Activated T-cell treated with anti-CD3 and anti-CD28 coated beads, Interleukin-2, amount 50 U/mL, for 24 hours (primary cell): ENCODE measurements at places on chromosomes 12 and 14.

- no peak for DNase-seq
Observed at GRCh38 chr14:61416591-61416990, 95.2 kb downstream of the PRKCH start.

DNA sequence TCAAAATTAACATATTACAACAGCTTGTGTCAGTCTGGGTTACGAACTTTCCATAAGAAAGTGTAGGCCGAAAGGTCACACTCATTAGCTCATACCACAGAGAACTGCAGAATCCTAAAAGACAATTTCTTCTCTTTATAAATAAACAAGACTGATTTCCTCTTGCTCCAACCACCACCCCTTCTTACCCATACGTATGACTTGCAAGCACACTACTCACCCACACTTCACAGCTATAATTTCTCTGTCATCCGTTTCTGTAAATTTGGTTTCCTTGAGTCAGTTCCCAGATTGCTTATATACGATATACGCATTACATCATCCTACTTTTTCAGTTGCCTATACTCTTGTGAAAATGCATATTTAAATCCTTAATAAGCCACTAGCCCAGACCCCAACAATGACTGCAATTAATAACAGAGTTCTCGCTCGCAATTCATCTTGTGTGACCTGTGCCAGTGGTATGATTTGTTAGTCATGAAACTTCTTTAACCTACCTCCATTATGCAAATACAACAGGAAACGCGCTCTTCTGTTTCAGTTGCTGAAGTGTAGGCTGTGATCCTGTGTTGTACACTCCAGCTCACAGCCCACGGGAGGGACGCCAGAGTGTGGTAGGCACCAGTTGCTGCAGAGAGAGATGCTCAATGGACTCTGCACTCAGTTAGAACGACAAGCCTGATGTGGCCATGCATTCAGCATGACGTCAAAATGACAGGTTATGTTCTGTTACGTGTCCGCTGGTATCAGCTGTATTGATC lies 417.6 kb downstream of the PDZRN4 start:
- DNase-seq = no peak

DNA sequence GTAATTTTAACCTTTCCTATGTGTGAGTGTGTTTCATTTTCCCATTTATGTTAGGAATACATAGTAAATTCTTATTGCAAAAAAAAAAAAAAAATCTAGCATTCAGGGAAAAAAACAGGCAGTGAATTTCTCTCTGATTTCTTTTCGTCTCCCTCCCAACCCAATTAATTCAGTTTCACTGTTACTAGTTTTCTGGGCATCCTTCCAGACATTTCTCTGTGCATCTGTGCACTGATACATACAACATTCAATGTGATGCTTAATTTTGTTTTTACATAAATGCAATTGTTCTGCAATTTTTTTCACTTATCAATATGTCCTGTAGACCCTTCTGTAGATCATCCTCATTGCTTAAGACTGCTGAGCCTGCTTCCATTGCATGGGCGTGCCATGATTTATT lies 694.3 kb upstream of the TBX3 start:
- DNase-seq = no peak

DNA sequence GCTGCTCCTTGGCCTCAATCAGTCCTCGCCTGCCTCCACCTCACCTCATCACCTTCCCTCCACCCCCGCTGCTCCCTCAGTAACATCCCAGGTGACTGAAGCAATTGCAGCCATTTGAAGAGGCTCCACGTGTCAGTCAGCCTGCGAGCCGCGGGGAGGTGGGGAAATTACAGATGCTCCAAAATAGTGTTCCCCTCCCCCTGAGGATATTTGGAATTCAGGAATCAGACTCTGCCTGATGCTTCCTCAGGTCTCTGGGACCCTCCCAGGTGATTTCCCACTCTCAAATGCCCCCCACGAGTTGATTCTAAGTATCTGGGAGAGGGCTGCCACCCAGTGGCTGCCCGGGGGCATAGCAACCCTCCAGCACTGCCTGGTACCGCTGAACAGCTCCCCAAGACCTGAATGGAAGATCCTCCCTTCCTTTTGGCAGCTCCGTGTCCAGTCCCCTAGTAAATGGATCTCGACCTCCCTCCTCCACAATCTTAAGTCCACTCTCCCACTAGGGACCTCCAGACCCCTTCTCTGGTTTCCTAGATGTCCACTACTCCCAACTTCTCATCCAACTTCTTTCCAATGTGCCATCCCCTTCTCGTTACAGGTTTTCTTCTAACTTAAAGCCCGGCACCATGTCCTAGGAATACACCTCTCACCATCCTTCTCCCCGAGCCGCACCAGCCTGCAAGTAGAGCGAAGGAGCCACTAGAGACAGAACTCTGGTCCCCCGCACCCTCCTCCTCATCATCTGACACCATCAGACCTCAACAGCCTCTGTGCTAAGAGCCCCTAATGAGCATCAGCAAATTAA lies 1.4 kb upstream of the ASIC1 start:
- peak; percentile 81 for DNase-seq

- DNase-seq = no peak
Observed at GRCh38 chr14:65594153-65594881, 181.8 kb downstream of the FUT8 start.

DNA sequence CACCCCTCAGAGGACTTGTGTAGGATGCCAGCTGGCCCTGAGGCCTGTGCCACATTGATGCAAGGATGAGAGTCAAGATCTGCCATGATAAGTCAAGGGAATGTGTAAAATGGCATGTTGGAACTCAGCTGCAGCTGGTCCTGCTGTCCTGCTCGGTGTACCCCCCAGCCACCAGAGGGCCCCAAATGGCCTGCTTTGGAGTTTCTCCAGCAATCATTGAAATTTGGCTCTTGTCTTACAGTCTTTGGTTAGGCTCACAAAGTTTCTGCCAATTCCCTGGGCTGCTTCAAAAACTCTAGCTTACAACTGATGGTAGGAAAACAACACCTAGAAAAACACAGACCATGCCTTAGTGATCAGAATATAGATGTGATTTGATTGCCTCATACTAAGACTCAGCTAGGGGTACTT lies 76.8 kb downstream of the HSD17B6 start:
- DNase-seq = peak; percentile 35

- DNase-seq = no peak
Observed at GRCh38 chr12:84157170-84157569, 755.4 kb downstream of the SLC6A15 start.

GRCh38 chr14:74255281-74255680 lies 16.0 kb downstream of the VSX2 start:
- DNase-seq = no peak

DNA sequence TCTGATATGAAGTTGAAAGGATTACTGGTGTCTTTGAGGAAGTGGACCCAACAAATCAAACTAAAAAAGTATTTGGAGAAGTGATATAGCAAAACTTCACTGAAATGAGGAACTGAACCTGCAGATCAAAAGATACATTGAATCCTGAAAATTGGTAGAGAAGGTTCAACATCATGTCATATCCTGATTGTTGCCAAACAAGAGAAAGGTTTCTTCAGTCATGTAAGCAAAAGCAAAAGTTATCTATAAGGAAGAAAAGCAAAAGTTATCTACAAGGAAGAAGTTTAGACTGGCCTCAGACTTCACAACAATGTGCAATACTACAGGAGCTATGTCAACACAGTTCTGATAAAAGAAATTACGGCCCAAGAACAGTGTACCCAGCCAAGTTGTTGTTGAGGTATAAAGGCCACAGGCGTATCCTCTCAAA lies 142.7 kb downstream of the RAD51B start:
- no peak for DNase-seq

- DNase-seq = no peak
Observed at GRCh38 chr14:102272392-102272791, 32.6 kb downstream of the MOK start.

- no peak for DNase-seq
Observed at GRCh38 chr12:117026921-117027250, 72.3 kb downstream of the TESC start.

DNA sequence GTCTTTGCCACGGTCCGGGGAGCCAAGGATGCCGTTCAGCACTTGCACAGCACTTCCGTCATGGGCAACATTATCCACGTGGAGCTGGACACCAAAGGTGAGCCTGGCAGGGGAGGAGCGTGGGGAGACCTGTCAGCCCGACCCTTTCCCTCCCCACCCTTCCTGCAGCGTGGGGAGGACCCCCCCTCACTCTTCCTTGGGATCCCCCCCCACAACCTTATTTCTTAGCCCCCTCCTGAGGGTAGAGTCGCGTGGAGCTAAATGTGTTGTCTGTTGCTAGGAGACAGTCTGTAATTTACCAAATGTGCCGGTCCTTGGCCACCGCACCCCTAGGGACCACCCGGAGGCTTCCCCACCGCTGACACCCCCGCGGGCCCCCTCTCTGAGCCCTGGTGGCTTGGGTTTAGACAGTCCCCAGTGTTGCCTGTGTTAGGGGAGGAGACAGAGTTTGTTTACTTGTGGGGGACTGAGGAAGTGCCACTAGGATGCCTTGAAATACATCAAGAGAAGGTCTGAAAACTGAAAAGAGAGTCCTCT lies 2.3 kb downstream of the SETD1B start:
- no peak for DNase-seq

GRCh38 chr12:65799331-65799730 lies 25.0 kb upstream of the HMGA2 start:
- no peak for DNase-seq

DNA sequence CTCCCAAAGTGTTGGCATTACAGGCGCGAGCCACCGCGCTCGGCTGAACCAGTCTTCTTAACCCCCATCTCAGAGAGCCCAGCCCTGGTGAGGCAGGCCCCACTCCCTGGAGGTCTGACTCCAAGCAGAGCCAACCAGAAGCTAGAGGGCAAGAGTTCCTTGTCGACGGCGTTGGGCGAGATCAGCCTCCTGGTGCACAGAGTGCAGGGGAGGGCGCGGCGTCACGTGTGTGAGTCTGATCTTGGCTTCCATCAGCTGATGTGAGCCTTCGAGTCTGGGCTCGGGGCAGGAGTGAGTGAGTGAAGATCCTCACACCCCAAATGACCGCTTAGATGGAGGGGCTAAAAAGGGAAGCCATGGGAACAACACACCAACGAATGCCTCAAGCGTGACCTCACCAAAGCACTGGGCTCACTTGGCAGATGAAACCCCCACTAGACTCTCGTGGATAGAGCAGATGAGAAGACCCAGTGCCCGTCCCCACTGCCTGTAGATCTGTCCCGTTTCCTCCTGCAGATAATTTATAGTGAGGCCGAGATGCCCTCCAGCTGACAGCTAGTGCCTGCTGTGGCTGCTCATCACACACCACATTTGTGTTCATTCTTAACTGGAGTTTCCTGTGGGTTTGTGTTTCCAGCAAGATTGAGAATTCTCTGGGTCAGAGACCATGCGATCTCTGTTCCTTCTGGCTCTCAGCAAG lies 28.6 kb upstream of the ADGRD1 start:
- no peak for DNase-seq

DNA sequence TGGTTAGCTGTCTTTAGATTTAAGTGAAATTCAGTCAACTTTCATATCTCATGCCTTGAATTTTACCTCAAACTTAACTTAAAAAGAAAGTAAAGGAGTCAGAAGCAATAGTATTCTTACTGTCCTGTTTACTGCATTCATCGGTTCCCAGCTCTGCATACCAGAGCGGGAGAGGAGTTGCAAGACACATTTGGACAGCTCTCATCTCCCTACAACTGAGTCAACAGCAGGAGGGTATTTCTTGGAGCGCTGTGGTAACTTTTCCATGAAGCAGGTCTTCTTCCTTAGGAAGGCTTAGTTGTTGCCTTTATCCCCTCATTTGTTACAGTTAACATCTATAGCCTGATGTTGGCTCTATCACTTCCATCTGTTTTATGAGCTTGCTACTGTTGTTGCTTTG lies 65.1 kb downstream of the TRMT5 start:
- no peak for DNase-seq

- no peak for DNase-seq
Observed at GRCh38 chr12:66678338-66679275, at the start of gene GRIP1. Gene GRIP1, minus strand, starts transcription at chr12:66679076. Its CDS starts 172 bp downstream, at chr12:66678904.

DNA sequence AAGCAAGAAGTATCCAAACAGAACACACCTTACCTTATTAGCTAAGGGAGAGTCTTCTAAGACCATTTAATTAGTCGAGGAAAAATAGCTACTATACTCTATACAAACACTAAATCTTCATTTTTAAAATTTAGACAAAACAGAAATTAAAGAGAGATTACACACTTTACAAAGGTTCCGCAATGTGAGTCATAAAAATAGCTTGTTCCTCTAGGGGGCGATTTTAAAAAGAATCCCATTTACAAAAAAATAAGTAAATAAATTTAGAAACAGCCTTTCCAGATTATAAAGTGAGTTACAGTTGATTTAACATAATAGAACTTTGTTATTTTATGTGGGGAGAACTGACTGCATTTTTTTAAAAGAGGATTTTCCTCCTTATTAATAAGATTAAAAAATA lies 201.6 kb downstream of the PAX9 start:
- no peak for DNase-seq

DNA sequence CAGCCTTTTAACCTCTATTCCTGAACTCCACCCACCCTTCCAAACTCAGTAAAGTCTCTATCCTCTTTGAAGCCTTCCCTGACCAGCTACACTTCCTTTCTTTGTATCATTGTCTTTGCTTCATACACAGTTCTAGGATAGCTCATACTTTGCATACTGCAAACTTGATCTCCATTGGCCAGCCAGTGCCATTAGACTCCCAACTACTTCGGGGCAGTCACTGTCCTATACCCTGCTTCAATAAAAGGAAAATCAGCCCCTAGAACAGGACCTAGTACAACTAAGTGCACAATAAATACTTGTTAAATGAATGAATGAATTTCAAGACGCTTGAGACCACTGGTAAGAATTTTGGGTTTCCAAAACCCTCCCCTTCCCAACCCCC lies 521 bp upstream of the PIP4K2C start:
- no peak for DNase-seq

GRCh38 chr14:100215330-100215885 lies 23.5 kb upstream of the YY1 start:
- DNase-seq = no peak

DNA sequence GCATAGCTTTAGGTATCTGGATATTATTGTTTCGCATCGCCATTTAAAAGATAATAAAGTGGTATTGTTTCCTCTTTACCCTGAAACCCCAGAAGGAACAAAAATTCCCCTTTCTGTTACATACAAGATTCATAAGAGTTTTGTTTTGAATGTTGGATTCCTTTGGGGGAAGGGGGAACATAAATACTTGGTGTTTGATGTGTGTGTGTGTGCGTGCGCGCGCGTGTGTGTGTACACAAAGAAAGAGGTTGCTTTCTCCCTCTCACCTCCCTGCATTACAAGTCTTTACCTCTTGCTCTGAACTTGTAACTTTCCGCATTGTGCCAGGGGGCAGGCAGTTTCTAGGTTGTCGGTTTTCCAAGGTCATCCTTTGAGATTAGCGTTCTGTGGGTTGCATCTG lies 76.4 kb downstream of the GPATCH2L start:
- DNase-seq = no peak

- DNase-seq = no peak
Observed at GRCh38 chr14:60975551-60975950, 5.3 kb downstream of the TRMT5 start.

GRCh38 chr12:59151243-59151642 lies 230.9 kb upstream of the LRIG3 start:
- DNase-seq = no peak
